ENCODE measurements at places on chromosomes 6 and 20.

- DNase-seq: no peak
These were observed 816 bp downstream of the UNC5CL start for GRCh38 chr6:41038205-41038604.

- no peak for DNase-seq
These were observed 8.7 kb upstream of the AP5S1 start for GRCh38 chr20:3811467-3812258.

GRCh38 chr6:163888030-163888819, 473.7 kb downstream of the QKI start:
- DNase-seq: no peak

DNA sequence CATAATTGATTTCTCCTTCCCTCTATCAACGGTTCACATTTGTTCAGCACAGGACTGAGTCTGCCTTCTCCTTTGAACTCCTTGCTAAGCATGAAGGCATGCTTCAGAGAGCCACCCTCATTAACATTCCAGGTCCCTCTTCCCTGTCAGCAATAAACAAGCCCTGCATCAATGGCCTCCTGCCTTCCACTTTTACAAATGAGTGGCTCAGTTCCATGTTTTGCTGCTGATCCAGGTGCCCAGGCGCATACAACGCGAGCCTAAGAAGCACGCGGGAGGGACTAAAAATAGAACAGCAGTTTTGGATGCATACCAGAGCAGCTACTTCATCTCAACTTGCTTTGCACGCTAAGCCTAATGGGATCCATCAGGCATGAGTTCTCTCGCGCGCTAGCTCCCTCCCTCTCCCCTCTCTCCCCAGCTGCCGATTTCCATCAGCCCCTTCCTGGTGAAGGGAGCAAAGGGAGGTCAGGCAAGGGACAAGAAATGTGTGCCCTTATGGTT, 53.4 kb downstream of the TRAF3IP2 start:
- peak; percentile 97 for DNase-seq

- DNase-seq: no peak
These were observed 434.2 kb downstream of the NKAIN2 start for GRCh38 chr6:124237911-124238310.

- no peak for DNase-seq
These were observed 2.9 kb downstream of the SIRPB1 start for GRCh38 chr20:1616858-1617434.

- no peak for DNase-seq
These were observed 165.9 kb downstream of the JARID2 start for GRCh38 chr6:15411766-15412165.

- DNase-seq: no peak
These were observed 23.9 kb upstream of the ASF1A start for GRCh38 chr6:118869894-118870589.
